ENCODE measurements at places on chromosomes 6 and 20.

- no peak for DNase-seq
These were observed 54.3 kb upstream of the BMP6 start for GRCh38 chr6:7671581-7671980.

- DNase-seq, result no peak
These were observed 81.1 kb downstream of the SNX5 start for GRCh38 chr20:17887331-17888030.

- no peak for DNase-seq
These were observed 51.6 kb upstream of the GRIK2 start for GRCh38 chr6:101341926-101342325.

DNA sequence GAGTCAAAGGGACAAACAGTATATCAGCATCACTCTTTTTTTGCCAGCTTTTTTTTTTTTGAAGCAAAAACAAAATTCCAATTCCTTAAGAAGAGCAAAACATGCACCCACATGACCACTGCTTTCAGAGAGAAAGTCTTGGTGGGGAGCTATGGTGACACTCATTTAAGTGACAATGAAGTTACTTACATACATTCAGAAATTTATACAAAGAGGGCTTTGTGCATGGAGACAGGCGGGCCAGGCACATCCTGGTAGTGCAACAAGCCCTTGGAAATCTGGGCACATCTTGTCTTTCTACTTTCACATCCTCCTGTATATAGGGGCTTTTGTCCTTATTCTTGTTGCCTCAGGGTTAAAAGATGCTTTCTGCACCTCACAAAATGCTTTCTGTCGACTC lies 55.9 kb downstream of the IL22RA2 start:
- no peak for DNase-seq
